NCI-H82 (cell line): ENCODE measurements at places on chromosomes 4 and X.

GRCh38 chr4:149901128-149901527 is 85.5 kb upstream of the IQCM start:
- no peak for DNase-seq

DNA sequence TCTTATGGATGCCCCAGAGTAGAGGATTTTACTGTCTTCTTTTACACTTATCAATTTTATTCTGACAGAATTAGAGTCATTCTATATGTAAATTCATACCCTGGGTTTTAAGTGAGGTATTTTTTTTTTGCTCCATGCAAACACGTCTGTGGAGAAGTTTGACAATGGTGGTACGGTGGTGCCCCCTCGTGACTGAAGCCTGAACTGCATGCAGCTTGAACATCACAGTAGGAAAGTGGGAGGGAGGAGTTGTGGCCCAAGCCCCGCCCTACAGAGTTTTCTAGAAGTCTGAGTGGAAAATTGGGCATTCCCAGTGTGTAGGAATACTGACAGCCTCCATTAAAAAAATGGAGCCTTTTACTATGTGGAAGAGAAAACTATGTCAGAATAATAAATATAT is 73.3 kb upstream of the RAB40AL start:
- DNase-seq, result peak; percentile 83

DNA sequence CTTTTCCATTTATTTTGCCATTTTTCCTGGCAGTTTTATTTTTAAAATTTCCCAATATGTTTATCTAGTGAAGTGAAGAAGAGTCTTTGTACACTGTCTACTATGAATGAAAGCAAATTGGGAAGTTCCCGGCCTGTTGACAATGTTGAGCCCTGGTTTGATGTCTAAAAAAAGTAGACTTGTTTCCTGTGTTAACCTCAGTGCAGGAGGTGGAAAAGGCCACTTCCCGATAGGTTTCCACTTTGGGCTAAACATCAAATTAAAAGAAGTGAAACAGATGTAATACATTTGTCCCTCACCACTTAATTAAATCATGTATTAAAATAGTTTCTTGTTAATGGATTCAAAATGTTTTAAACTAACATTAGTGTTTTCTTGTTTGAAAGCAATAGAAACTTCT is 30.0 kb downstream of the BBS12 start:
- DNase-seq, result no peak

DNA sequence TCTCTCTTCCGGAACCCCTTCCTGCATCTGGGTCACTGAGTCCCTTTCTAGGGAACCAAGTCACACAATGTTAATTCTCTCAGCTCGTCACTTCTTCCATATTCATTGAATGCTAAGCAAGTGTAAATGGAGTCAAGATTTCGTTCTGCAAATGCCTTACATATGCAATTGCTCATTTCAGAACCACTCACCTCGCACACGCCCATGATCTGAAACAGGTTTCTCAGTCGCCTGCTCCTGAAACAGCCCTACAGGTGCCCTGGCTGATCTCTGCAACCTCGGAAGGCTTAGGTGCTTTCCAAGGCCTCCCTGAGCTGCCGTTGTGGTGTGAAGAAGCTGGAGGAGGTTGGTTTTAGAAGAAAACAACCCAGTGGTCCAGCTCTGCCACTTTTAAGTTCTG is 100.8 kb upstream of the MSX1 start:
- DNase-seq, result no peak

- DNase-seq, result peak; percentile 87
These were observed 39.3 kb downstream of the AFM start for GRCh38 chr4:73520821-73521220.

- no peak for DNase-seq
These were observed 52.3 kb upstream of the HOPX start for GRCh38 chr4:56733352-56733751.

GRCh38 chr4:78687818-78688217 is 88.3 kb upstream of the BMP2K start:
- DNase-seq, result no peak

DNA sequence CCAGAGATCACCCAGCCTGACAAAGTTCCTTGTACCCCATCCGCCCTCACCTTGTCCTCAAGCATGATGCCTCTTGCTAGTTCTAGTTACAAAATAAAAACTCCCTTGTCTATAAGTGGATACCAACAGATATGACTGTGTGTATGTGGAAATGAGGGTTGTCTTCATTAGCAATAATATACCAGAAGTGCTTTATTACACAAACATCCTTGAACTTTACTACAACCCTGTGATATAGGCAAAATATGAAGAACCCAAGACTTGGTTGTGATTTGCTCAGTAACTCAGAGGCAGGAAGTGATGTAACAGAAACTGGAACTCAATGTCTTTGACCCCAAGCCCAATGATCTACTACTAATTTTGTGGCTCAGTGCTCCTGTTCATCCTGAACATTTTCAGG is 97.6 kb downstream of the AKAP4 start:
- DNase-seq, result no peak

- no peak for DNase-seq
These were observed 131.4 kb upstream of the ATP6AP2 start for GRCh38 chrX:40449396-40449795.

- no peak for DNase-seq
These were observed 376.9 kb downstream of the PPP3CA start for GRCh38 chr4:100970414-100970813.

- DNase-seq, result peak; percentile 69
These were observed 105.6 kb downstream of the APOOL start for GRCh38 chrX:85109235-85109634.

GRCh38 chr4:21946858-21947257 is 1.7 kb downstream of the KCNIP4 start:
- DNase-seq, result peak; percentile 27

- no peak for DNase-seq
These were observed 36.8 kb downstream of the C4orf51 start for GRCh38 chr4:145716661-145717200.

GRCh38 chrX:6857749-6858148 is 289.8 kb upstream of the STS start:
- no peak for DNase-seq

DNA sequence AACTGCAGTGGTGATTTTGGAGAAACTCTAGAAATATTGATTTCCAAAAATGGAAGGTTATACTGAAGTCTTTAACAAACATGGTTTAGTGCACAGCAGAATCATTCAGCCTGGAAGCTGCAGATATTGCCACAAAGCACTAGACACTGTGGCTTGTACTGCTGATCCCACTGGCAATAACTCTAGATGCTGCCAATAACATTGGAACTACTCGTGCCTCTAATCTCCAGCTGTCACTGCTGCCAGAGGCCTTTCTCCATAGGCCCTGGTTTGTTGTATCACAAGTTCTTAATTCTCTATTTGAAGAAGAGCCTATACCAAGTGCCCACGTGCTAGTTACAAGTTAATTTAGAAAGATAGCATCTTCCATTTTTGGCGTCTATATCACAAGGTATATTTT is 19.3 kb downstream of the DMP1 start:
- DNase-seq, result peak; percentile 71

DNA sequence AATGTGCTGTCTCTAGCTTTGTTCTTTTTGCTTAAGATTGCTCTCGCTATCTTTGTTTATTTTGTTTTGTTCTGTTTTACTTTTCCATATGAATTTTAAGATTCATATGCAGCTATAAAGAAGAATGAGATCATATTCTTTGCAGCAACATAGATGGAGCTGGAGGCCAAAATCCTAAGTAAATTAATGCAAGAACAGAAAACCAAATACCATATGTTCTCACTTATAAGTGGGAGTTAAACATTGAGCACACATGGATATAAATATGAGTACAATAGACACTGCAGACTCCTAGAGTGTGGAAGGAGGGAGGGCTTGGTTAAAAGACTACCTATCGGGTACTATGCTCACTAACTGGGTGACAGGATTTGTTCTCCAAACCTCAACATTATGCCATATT is 237.8 kb downstream of the TRAM1L1 start:
- DNase-seq, result no peak

DNA sequence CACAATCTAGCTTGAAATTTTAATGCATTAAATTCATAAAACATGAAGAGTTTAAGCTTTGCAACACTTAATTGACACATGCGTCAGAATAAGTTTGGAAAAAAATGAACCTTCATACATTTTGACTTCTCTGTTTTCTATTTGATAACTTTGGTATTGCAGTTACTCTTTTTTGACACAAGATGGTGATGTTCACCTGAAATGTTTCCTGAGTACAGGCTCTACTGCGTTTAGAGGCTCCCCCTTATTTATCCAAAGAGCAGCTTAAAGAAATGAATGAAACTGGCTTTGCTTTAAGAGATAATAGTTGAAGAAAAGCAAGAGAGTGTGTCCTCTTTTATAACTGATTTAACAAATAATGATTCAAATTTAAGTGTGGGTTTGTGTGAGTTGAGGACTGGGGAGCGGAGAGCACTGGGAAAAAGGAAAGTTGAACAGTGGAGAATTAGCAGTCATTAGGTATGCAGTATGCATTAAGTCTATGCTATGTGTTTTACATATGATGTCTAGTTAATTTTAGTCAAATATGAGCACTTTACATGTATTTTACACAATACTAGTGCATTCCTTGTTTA is 180.6 kb upstream of the NUDT6 start:
- DNase-seq, result peak; percentile 26

DNA sequence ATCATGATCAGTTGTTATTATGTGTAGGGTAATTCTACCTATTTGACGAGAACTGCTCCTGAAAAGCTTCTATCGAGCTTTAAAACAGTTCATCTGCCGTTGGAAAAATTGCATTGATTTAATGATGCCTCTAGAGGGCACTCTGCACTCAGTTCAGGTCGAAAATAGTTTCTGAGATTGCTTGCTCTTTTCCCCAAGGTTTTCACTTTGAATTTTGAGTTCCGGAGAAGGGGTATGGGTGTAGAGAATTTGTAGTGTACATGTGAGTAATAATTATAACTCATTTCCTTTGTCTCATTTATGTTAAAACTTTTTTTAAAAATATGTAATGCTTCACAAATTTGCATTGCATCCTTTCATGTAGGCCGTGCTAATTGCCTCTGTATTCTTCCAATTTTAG is 28.4 kb upstream of the TNIP3 start:
- peak; percentile 62 for DNase-seq
